Psoas muscle (tissue), 8 donors: ENCODE measurements at places on chromosomes 1 and 21. TPM values are rescaled to one million over a fixed set of nuclear protein-coding genes. Genes with fewer than 3 reads are reported as not detected.

GRCh38 chr1:180981596-180982387, 40.9 kb downstream of the STX6 start:
- DNase-seq, result no peak

DNA sequence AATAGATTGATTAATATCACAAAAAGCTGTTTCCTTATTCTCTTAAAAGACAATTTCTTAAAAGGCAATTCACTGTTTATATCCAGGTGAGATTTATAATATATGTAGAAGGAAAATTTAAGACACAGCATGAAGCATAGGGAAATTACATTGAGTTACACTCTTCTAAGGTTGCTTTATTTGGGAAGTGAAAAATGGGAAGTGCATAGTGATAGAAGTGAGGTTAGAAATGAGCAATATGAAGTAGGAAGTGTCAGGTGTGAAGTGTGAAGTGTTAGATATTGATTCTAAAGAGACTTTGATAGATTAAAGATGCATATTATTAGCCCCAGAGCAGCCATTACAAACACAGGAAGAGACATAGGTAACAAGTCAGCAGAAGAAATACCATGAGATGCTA, 40.3 kb downstream of the FH start:
- DNase-seq, result no peak

GRCh38 chr1:41489561-41489960, 5.1 kb upstream of the EDN2 start:
- no peak for DNase-seq

GRCh38 chr1:82778612-82779011, 977.9 kb downstream of the ADGRL2 start:
- DNase-seq, result no peak

PCSK9 gene
- total RNA-seq, result not detected
